ENCODE measurements at places on chromosomes 12 and 14.

DNA sequence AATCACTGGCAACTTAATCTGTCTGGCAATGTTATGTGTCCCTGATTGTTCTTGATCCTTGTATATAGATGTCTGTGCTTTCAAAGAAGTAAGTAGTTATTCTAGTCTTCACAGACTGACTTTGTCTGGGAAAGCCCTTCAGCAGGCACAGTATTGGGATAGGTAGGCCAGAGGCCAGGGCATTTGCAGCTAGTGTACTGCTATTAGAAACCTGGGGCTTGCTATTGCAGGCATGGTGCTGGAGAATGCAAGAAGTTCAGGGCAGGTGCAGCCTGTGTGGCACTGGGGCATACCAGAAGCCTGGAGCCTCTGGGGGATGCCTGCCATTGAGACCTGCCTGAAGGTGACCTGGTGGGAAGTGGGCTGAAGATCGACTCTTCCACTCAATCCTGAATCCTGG, 96.3 kb downstream of the TMTC3 start:
- DNase-seq = no peak

- DNase-seq = peak; percentile 0
Observed at GRCh38 chr14:72610831-72611200, 283.1 kb downstream of the DPF3 start.

DNA sequence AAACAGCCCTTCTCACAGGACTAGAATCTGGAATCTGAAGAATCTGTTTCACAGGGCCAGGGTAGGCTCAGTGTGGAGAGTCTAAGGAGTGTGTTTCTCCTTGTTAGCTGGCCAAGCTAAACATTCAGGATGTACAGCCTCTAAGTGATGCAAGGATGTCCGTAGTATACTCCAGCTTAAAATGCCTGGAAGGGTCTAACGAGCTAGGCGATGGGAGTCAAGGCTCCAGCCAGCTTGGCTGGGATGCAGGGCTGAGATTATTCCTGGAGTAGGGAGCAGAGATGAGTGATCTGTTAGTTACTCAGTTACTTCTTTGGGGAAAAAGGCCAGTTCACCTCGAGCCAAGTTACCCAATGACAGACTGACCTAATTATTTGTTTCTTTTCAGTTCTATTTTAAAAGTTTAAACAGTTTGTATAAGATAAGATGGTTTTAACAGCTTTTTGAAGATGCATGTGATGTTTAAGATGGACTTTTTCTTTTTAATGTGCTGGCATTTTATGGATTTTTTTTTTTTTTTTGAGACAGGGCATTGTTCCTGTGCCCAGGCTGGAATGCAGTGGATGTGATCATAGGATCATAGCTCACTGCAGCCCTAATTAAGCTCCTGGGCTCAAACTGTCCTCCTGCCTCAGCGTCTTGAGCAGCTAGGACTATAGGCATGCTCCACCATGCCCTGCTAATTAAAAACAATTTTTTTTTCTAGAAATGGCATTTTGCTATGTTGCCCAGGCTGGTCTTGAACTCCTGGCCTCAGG, 41.1 kb downstream of the SYNE2 start:
- DNase-seq = no peak

- DNase-seq = no peak
Observed at GRCh38 chr14:67480011-67480410, 8.5 kb downstream of the TMEM229B start.

- DNase-seq = no peak
Observed at GRCh38 chr12:52622349-52622748, 4.0 kb upstream of the KRT73 start.

GRCh38 chr14:104805326-104805678, 4.4 kb downstream of the ZBTB42 start:
- no peak for DNase-seq

- DNase-seq = no peak
Observed at GRCh38 chr14:42665083-42665482, 1058.4 kb downstream of the LRFN5 start.

DNA sequence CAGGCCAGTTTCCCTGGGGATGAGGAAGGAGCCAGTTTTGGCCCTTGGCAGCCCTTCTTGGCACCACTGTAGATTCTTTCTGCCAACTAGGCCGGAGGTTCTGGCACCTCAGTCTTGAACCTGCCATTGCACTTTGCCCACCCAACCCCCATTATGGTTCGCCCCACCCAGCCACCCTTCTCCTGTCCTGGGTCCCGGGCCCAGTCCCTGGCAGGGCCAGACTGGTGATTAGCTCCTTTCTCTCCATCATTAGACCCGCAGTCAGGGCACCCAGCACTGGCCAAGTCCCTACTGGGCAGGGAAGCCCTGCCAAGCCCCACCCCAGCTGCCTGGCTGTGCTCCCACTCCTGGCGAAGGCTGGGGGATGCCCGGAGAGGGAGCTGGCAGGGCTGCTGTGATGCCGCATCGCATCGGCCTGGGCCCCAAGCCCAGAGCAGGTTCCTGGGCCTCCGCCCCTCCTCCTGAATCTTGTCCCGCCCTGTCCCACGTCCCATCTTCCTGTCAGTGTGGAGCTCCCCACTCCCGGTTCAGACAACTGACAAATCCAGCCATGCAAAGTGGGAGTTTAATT, 9.8 kb downstream of the FAM222A start:
- no peak for DNase-seq

GRCh38 chr12:68042212-68042699, 53.0 kb downstream of the IFNG-AS1 start:
- DNase-seq = peak; percentile 16

DNA sequence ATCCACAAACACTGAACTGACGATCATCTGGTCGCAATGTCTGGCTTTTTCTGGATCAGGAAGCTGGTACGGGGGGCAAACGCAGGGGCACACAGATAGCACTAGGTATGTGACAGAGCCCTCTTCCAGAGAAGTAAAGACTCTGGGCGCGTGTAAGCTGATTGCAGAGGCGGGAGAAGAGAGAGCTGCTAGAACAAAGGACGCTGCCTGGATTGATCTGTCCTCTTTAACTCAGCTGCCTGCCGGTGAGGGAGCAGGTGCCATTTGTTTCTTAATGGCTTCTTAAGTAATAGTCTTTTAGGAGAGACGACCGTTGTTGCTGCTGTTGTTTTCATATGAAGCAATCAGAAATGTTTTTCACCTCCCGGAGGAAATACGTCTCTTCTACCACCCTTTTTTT, 77.3 kb downstream of the GLT1D1 start:
- no peak for DNase-seq

DNA sequence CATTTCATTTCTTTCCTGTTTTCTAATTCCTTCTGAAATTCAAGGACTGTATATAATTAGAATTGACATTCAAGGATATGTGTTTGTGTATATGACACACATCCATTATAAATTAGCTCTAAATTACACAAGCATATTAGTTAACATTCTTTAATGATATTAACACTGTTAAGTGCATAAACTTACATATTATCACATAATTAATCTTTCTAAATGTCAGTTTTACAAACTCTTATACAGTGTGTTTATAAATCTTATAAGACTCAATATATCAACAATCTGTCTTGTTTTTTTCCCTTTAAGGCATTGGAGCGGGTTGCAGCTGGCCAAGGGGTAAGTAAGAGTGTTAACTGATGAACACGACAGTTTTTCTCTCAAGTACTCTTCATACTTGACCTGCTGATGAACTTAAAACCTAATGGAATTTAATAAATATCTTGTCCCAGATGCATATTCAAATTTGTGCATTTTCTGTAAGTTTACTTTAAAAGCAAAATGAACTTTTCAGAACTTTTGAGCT, 76.1 kb downstream of the METTL25 start:
- no peak for DNase-seq

DNA sequence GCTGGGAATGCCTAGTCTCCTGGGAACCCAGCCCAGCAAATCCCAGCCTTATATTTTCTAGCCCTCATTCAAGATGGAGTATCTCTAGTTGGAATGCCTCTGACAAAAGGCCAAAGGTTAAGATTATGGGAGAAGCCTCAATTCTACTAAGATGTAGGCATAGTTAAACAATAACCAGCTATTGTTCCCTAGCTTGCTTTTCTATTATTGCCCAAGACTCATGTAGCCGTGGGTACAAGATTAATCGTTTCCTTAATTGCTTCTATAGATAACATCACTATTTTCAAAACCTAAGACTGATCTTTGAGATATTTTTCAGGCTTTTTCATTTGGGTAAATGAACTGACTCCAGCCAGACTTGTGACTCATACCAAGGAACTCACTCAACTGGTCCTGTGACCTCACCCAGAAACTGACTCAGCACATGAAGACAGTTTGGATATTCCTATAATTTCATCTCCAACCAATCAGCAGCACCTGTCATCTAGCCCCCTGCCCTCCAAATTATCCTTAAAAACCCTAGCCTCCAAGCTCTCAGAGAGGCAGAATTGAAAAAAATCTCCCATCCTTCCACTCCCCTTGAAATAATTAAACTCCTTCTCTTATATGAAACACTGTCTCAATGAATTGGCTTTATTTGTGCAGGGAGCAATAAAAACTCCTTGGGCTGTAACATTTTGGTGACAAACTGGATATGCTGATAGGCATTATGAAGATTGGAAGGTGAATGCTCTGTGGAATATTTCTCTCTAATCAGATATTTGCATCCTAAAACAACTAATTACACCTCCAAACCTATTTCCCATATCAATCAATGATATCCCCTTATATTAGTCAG, 589.0 kb downstream of the C12orf50 start:
- DNase-seq = no peak

DNA sequence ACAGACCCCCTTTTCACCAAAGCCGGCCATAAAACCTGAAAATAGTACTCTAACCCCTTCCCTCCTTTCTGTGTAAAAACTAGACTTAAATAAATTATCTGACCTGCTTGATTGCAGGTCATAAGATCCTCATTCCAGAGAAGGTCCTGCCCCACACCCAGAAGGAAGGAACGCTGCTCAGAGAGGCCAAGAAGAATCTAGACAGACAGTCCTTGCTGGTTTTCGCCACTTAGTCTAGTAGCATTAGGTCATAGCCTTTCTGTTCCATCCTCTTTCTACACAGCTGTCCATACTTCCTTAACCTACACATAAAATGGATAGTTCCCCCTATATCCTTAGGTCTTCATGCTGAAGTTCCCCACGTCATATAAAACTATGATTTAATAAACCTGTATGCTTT, 83.7 kb upstream of the IGF1 start:
- no peak for DNase-seq

GRCh38 chr12:102396276-102396675, 84.1 kb downstream of the IGF1 start:
- DNase-seq = no peak

All from stimulated activated naive CD8-positive, alpha-beta T cell treated with anti-CD3 and anti-CD28 coated beads, Interleukin-15, Interleukin-2, amounts not matched to agents 100 U/mL and 50 U/mL, for 24 hours (primary cell).